ENCODE measurements at places on chromosomes 3 and 15. TPM values are rescaled to one million over a fixed set of nuclear protein-coding genes. Genes with fewer than 3 reads are reported as not detected.

DNA sequence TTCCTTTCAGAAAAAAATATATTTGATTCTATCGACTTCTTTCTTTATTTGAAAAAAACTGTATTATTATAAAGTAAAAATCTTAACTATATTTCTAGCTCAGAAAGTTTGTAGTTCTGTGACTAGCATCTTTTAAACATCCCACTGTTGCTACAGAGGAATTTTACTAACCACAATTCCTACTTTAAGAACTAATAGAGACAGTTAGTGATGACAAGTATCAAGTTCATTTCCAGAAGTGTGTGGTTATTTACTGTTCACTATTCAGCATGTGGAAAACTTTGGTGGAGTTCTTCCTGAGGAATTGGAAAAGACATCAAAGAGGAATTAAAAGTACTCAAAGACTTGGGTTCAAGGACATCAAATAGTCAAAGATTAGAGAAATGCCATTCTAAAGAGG lies 524.1 kb upstream of the CBLB start:
- H3K36me3 ChIP-seq: no peaks in the 10 kb centered on the region
- H3K4me1 ChIP-seq: no peaks in the 10 kb centered on the region
- no peaks in the 10 kb centered on the region for H3K27me3 ChIP-seq
- DNase-seq: no peak
- no peak overlapping the region for H3K27ac ChIP-seq

DNA sequence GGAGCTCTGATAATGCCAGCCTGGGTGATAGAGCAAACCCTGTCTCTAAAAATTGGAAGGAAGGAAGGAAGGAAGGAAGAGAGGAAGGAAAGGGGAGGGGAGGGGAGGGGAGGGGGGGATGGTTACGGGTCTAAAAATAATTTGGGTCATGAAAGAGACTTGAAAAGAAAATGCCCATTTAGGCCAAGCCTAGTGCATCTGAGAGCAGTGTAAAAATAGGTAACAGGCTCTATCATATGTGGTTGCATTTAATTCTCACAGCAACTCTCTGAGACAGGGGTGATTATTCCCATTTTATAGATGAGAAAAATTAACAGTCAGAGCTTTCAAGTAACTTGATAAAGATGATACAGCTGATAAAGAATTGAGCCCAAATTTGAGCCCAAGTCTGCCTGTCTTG lies 3.6 kb upstream of the ECE2 start:
- no peak overlapping the region for H3K27ac ChIP-seq
- H3K27me3 ChIP-seq: peaks cover 19% of the 10 kb centered on the region
- DNase-seq: no peak
- no peak overlapping the region for H3K4me3 ChIP-seq
- no peaks in the 10 kb centered on the region for H3K4me1 ChIP-seq

DNA sequence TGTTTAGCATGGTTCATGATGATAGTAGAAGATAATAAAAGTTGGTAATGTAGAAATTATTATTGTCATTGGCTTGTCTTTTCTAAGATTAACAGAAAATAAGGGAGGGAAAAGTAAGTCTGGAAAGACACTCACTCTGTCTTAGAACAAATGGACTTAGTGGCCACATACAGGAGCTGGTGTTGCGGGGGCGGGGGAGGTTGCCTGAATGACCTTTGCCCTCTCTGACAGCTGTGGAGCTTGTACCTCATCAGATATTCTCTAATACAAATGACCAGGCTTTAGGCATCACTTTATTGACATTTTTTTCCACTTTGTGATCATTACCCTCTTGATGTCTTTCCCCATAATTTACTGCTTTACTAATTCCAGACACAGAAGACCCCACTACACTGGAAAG lies 5.9 kb downstream of the TAGLN3 start:
- no peak for DNase-seq
- H3K27ac ChIP-seq: no peak overlapping the region
- no peak overlapping the region for H3K4me3 ChIP-seq

DNA sequence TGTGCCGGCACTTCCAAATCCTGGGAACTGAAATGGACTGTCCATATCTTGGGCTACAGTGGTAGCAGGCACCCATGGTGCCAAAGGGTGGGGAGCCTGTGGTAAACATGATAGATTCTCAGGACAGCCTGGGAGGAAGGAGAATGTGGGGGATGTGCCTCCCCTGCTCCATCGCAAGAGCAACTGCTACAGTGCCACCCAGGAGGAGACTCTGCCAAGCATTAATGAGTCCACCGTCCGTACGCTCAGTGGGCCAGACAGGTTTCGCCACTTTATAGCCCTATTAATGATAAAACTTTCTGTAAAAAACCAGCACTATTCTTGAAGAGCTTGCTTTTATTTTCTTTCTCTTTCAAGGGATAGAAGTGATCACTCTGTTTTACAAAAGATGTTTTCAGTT lies 75.2 kb downstream of the FMN1 start:
- H3K27me3 ChIP-seq: no peaks in the 10 kb centered on the region
- no peak overlapping the region for H3K27ac ChIP-seq
- no peaks in the 10 kb centered on the region for H3K4me1 ChIP-seq
- no peak overlapping the region for H3K4me3 ChIP-seq
- H3K36me3 ChIP-seq: no peaks in the 10 kb centered on the region

DNA sequence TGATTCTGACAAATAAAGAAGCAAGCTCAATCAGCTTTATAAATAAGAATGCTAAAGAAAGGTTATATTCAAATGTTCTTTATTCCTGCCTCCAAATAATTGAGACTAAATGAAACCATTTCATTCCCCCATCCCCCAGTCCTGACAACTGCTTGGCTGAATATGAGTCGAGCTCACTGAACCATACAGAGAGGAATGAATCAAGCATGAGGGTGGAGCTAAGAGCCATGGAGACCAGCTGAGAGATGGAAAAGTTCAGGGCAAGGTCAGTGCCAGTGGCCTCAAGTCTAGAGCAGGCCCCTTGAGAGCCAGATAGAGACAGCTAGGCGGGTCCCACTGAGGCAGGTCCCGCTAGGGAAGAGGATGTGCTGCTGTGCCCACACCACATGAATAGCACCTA lies 188.7 kb upstream of the EIF1B start:
- H3K36me3 ChIP-seq: no peaks in the 10 kb centered on the region
- H3K4me1 ChIP-seq: no peaks in the 10 kb centered on the region
- DNase-seq: no peak
- H3K27ac ChIP-seq: no peak overlapping the region
- no peak overlapping the region for H3K4me3 ChIP-seq
- H3K27me3 ChIP-seq: no peaks in the 10 kb centered on the region

DNA sequence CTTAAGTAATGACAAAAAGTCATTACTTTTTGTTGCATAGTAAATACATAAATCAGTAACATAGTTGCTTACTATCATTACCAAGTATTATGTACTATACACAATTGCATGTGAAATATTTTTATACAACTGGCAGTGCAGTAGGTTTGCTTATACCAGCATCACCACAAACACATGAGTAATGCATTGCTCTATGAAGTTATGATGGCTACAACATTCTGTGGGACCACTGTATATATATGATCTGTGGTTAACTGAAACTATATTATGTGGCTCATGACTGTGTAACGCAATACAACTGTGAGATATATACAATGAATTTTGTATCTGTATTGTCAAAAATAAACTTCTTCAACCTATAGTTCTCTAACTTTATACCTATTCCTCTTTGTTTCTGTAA lies 113.7 kb upstream of the RBMS3 start:
- H3K27ac ChIP-seq: no peak overlapping the region
- no peaks in the 10 kb centered on the region for H3K4me1 ChIP-seq
- DNase-seq: no peak
- H3K27me3 ChIP-seq: no peaks in the 10 kb centered on the region
- H3K4me3 ChIP-seq: no peak overlapping the region

Gene MASP1
- polyA plus RNA-seq: not detected

Gene LRRC31
- not detected for polyA plus RNA-seq
